Activated CD4-positive, alpha-beta memory T cell treated with anti-CD3 and anti-CD28 coated beads, Interleukin-2, amount 10 ng/mL, durations not matched to agents 7 days and 5 days (primary cell): ENCODE measurements at places on chromosomes 12 and 14. TPM values are rescaled to one million over a fixed set of nuclear protein-coding genes. Genes with fewer than 3 reads are reported as not detected.

DNA sequence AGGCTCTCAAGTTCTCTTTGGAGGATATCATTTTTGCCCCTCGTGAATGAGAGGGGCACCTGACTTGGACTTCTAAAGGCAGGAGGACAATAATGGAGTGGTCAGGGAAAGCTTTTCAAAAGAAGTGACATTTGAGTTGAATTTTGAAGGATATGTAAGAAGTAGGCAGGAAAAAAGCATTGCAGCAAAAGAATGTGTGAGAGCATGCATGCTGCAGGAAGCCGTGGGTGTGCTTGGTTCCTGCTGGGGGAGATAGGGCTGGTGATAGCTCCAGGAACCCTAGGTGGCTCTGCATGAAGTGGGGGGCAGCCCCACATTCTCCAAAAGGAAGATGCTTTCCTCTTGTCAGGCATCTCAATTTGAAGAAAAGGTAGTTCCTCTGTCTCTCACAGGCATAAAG, 23.1 kb downstream of the ACVR1B start:
- DNase-seq, result peak; percentile 30

PROX2 gene
- not detected for total RNA-seq

PIK3C2G gene
- total RNA-seq, result not detected

- no peak for DNase-seq
Measured at GRCh38 chr12:85179680-85180270, 100.2 kb upstream of the ALX1 start.

DNA sequence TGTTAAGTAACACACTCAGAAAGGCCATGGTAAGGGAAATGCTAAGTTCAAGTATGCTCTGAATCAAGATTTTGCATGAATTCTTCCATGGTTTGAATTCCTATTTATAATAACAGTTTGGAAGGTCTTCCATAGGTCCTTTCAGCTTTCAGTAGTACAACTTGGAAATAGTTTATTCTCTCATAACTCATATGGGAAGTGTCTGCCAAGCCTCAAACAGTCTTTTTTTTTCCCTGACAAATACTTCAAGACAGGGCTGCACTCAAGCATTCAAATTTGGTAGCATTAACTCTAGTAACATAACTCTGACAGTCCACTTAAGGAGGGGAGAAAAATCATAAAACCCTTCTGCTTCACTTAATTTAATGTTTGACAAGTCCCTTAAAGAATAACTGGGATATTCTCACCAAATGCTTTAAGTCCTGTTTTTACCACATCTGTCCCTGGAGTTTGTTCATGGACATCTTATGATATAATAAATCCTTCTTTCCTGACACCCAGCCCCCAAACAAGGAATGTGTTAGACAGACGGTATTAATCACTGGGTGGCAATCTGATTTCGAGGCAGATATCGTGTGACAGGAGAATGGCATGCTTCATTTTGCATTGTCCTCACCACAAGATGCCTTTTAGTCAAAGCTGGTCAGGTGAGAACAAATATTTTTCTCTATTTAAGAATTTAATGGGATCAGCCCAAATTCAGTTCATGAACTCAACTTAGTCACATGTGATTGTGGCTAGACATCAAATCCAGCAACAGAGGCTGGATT, 165.7 kb downstream of the BMP4 start:
- no peak for DNase-seq

- DNase-seq, result no peak
Measured at GRCh38 chr12:4421590-4422031, 24.0 kb downstream of the FGF6 start.

- no peak for DNase-seq
Measured at GRCh38 chr14:59538936-59539335, 37.7 kb downstream of the CCDC175 start.

SOCS4 gene
- total RNA-seq, result 32.0 TPM

GRCh38 chr12:77124767-77125166, 59.4 kb upstream of the E2F7 start:
- no peak for DNase-seq

DNA sequence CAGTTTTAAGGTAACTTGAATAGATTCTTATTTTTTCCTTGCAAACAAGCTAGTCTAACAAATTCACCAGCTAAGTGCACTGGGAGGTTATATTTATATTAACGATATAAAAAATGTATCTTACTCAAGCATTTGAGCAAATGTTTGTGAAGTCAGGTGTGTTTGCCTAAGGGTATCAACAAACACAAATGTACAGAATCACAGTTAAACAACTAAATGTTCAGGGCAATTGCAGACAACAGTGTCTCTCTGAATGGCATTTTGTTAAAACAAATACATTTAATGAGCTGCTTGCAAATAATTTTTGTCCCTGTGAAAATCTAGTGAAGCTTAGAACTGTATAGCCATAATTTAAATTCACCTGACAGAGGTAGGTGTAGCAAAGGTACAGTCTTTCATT, 28.2 kb upstream of the FLRT2 start:
- no peak for DNase-seq

TPPP2 gene
- total RNA-seq, result not detected

- no peak for DNase-seq
Measured at GRCh38 chr12:102766961-102767360, 150.1 kb downstream of the PAH start.

DNA sequence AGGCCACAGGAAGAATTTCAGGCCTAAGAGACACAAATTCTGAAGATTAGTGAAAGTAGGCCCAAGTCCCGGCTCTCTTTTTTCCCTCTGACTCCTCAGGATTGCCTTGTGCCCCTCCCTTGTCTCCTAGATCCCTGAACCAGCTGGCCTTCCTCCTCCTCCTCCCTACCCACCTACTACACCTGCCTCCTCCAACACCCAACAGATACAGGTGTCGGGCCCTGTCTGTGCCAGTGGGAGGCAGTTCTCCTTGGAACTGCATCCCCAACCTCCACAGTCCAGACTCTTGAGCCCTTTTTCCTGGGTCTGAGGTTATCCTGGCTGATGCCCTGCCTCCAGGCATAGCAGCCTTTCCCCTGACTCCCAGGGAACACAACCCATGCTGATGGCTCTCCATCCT, 1.8 kb downstream of the PPP1R1A start:
- no peak for DNase-seq

JAG2 gene
- 2.6 TPM for total RNA-seq

DNA sequence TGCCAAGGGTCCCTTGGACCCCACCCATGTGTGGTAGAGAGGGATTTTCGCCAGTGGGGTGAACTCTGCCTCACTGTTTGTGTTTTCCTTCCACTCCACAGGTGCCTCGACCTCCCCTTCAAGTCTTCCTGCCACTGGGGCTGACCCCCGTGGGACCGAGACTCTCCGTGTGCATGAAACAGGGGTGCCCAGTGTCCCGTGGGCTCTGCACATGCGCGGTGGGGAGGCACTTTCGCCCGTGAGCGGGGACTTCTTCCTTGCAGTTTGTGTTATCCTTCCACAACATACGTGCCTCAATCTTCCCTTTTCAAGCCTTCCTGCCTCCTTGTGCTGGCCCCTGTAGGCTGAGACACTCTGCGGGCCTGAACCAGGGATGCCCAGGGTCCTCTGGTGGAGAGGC, 362.4 kb downstream of the ALG10 start:
- no peak for DNase-seq

CRACR2A gene
- 34.3 TPM for total RNA-seq

- DNase-seq, result no peak
Measured at GRCh38 chr12:100565987-100566545, 7.4 kb upstream of the GAS2L3 start.

DNA sequence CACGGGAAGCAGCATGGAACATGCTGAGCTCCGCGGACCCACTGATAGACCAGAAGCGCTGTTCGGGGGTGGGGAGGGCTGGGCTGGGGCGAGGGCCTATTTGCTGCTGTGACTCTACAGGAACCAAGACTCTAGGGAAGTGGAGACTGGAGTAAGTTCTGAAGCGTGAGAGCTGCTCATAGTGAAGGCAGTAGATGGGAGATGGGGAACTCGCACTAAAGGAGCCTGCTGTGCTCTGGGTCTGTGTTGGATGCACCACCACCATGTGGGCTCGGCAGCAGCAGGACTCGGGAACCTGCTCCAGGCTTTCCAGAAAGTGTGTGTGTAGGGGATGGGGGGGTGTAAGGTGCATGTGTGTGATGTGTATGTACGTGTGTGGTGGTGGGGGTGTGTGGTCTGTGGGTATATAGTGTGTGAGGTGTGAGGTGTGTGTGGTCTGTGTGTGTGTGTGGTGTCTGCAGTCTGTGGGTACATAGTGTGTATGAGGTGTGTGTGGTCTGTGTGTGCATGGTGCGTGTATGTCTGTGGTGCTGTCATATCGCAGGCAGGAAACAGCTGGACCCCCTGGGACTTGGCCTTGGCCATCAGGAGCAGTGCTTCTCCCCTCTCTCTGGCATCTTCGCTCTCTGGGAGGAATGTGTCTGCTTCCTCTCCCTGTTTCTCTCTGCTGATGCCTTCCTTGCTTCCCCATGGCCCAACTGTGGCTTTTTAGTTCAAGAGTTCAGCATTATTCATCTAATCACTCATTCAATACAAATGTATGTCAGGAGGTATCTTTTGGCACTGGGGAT, 378.9 kb downstream of the FUT8 start:
- DNase-seq, result no peak

- DNase-seq, result no peak
Measured at GRCh38 chr14:99441157-99441870, 39.3 kb downstream of the SETD3 start.

- no peak for DNase-seq
Measured at GRCh38 chr12:97921979-97922722, 459.5 kb downstream of the RMST start.

DNA sequence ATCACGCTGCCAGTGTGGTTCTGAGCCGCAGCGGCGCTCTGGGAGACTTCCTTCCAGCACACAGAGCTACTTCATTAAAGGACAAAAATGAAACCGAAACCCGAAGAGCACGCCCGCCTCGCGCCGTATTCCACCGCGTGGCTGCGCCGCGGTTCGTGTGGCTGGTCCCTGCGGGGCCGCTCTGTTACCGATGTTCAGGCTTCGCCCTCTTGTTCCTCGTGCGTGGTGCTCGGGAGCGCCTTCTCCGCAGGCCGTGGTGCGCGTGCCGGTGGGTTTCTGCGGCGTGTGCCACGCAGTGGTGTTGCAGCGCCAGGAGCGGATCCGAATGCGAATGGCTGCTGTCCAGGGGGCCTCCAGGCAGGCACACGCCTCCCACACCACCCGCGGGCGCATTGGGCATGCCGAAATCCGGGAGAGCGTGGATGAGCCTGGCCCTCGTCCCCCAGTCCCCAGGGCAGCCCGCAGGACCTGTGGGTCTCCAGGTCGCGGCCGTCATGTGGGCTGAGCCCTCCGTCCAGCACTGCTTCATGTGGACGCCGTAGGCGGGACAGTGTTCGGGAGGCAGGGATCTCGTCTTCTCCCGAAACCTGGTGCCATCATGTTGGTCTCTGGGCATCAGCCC, 91.2 kb downstream of the ADGRD1 start:
- DNase-seq, result no peak

DNA sequence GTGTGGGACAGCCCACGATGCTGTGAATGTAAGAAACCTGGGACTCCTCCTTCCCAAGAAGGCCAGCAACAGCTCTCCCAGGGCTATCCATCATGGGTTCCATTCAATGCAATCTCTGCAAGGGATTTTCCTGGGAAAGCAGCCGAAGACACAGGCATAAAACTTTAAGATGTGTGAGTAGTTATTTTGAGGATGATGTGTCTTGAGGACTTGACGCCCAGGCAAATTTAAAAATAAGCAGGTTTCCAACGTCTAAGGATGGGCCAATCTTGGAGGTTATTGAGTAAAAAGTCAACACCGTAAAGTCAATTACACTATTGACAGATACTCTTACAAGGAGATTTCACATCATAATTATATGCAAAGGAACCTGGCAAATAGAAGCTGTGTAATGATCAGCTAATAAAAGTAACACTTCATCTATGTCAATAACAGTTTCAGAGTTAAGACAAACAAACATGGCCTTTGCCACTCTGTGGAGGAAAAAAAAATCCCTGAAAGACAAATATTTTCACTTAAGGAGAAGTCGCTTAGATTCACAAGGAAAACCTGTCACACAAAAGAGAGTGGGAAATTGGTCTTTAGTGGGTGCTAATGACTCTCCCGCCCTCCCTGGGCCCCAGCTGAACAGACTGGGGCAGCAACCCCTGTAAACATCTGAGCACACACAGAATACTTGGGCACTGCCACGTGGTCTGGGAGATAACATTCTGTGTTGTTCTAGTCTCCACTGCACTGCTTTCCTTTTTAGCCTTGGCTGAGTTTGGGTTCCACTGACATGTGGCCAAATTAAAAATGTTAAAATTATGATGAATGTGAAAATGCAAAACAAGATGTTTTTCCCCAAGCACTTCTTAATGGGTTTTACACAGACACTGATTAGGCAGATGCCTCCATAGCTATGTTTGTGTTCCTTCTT, 240.9 kb downstream of the FOXN3 start:
- no peak for DNase-seq

DNA sequence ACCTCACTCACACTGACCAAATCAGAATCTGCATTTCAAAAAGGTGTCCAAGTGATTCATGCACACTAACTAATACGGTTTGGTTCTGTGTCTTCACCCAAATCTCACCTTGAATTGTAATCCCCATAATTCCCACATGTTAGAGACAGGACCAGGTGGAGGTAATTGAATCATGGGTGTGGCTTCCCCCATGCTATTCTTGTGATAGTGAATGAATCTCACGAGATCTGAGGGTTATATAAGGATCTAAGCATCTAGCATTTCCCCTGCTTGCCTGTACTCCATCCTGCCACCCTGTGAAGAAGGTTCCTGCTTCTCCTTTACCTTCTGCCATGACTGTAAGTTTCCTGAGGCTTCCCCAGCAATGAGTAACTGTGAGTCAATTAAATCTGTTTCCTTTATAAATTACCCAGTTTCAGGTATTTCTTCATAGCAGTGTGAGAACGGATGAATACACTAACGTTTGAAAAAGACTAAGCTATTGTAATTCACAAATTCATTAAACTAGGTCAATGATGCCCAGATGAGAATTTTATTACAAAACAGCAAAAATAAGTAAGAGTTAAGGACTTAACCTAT, 759.1 kb downstream of the GALC start:
- no peak for DNase-seq

DNA sequence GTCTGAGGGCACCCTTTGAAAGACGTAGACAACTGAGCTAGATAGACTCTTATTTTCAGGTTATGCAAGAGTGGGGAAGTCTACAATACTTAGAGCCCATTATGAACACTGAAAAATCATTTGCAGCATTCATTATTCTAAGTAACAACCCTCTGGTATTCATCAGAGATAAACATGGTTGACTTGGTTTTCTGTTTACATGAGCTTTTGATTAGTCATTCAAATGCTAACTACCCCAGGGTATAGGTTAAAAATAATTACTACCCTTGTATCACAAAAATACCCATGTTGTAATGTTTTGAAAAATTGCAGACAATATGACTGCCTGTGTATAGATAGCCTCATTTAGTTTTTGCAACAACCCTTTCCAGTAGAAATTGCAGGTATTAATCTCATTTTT, 78.5 kb downstream of the PPFIBP1 start:
- no peak for DNase-seq
